ENCODE measurements at places on chromosomes 1 and 21. TPM values are rescaled to one million over a fixed set of nuclear protein-coding genes. Genes with fewer than 3 reads are reported as not detected.

GRCh38 chr1:17360272-17360956 lies 11.6 kb upstream of the PADI6 start:
- DNase-seq: no peak

DNA sequence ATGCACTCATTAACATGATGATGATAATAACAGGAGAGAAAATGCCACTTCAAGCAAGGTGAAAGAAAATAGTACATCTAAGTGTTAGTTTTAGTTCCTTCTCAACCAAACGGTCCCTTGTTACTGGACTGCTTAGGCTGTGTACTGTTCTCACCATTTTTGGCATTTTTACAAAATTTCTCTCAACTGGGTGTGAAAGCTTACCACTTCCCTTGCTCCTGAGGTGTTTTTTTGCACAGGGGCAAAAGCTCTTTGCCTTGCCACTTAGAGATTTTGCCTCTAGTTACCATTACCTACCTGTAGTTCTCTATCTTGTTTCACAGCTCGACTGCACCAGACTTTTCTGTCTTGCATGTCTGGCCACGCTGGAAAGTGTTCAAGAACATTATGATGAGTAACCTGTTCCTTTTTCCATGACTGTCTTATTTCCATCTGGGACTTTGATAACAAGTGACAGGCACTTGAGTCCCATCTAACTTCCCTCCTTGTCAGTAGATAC lies 10.7 kb downstream of the NEK7 start:
- DNase-seq: peak; percentile 7

DNA sequence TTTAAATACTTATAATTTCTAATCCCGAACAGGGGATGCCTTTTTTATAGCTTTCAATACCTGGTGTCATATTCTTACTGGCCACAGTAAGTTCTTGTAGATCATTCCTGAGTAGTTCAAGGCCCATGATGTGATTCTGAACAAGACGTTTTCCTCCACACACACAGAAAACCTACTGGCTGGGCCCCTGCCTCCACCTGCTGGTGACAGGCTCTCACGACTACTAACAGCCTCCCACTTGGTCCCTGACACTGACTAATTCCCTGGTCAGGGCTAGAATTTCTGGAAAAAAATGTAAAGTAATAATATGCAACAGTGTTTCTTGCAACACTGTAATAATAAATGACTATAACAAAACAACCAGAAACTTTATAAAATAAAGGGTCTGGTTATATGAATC lies 50.4 kb upstream of the RIPK4 start:
- DNase-seq: peak; percentile 89

GRCh38 chr1:67705735-67706453 lies 20.9 kb downstream of the GADD45A start:
- no peak for DNase-seq

LCE2A gene
- total RNA-seq: not detected

NHLH2 gene
- not detected for total RNA-seq
